ENCODE measurements at places on chromosomes 1 and 21.
A peak's percentile ranks its signal among the peaks of the same experiment; 100 is the strongest.

- DNase-seq, result no peak
These were observed 371.7 kb downstream of the PTPRC start for GRCh38 chr1:199010492-199010891.

DNA sequence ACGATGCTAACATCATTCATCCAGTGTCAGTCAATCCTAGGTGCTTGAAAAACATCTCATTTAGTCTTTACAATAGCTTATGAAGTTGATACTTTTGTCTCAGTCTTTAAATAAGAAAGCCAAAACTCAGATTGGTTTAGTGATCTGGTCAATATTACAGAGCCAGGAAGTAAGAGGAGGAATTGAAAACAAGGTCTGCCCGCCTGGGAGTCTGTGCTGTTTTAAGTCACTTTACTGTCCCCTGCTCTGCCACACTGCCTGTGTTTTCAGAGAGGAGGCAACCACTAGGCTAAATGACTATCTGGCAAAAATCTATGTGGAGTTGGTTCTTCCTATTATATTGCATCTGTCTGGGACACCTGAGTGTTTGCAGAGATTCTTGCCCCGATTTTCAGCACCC lies 62.3 kb downstream of the ST6GALNAC3 start:
- DNase-seq, result no peak

- no peak for DNase-seq
These were observed 323.3 kb upstream of the LYPLAL1 start for GRCh38 chr1:218850367-218850766.

DNA sequence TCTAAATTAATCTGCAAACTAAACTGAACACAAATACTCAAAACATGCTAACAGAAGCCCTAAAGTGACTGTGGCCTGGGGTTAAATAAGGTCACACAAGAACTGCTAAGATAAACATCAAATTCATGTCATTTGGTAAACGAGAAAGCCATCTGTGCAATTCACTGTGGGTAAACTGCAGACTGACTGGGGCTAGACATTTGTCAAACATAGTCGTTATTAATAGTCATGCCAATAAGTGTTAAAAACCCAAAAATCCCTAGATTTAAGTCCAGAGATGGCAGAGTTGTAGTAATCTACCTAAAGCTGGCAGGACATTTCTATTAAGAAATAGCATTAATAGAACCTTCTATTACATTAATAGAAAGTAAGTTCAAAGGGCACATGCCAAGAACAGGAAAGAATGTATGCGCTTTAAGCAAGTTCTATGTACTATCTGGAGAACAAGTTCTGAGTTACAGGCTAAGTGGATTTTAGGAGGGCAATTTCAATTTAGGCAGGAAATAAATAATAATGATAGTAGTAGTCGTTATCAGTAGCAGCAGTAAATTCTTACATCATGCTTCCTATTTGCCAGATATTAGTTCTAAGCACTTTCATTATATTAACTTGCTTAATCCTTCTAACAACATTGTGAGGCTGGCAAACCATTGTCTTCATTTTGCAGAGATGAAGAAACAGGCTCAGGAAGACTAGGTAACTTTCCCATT lies 8.6 kb downstream of the EDEM3 start:
- no peak for DNase-seq

DNA sequence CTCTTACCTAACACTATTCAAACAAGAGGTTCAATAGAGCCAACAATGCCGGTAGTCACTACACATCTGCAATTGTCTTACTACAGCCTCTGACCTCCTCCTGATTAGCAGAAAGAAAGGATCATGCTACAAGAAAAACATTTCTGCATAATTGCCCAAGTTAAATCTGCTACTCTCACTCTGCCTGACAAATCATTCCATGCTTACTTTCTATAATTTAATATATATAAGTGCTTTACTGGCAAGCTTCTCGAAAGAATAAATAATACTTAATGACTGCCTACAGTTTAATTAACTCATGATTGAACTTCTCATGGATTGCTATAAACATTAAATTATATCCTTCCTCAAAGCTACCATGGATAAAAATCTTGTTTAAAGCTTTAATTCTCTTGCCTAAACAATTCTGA lies 156.0 kb downstream of the SLC45A1 start:
- DNase-seq, result no peak

DNA sequence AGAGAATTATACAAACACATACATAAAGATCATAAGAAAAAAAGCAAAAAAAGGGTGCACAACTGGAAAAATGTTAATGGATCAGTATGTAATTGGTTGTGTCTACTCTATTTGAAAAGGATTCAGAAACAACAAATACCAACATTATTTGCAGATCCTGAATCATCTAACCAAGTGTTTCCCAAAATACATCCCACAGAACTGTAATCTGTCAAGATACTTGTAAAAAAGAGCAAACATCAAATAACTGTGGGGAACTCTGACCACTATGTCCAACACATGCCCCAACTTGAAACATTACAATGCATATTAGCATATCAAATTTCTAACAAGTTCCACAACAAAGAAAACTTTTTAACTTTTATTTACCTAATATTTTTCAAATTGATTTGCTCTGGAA lies 22.6 kb downstream of the ANKRD13C start:
- DNase-seq, result no peak

DNA sequence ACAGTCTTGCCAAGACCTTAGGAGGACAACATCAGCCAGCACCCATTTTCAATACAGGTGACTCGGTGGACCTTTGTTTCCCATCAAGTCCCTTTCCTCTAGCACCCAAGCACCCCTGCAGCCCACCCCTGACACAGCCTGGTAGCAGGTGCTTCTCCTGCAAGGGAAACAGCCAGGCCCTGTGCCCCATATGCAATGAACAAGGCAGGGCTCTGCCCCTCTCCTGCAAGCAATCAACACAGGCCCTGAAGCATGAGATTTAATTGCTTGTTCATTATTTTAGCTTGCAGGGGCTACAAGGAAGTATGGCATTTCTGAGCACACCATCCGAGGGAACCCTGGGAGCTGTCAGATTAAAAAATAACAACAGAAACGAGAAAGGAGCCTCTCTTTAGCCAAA lies 35.4 kb downstream of the TCP10L start:
- no peak for DNase-seq

DNA sequence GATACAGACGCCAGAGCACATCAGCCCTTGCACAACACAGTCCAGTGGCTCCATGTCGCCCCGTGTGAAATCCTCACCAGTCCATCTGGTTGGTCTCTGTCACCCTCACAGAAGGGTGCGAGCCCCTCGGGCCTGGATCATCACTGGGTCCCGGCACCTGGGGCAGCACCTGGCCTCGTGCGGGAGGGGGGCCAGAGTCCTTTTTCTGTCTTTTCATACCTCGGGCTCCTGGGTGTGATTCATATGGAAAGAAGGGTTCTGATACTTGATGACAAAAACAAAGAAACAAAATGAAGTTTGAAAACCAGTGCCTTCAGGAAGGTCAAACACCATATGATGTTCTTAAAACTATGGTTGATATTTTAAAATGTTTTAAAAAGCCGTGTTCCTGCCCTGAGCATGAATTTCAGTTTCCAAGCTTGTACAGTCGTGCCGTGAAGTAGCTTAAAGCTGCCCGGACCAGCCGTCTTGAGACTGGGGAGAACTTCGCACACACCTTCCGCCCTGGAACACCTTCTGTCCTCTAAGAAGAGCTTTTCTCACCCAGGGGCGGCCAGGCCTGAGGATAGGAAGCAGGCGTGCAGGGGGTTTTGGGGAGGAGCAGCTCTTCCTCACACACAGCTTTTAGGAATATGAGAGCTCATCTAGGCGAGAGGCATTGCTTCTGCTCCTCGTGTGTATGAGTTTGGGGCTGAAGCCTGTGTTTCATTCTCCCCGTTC lies 35.2 kb downstream of the SLC37A1 start:
- DNase-seq, result no peak

GRCh38 chr1:182768963-182769362 lies 20.6 kb upstream of the NPL start:
- DNase-seq, result no peak

DNA sequence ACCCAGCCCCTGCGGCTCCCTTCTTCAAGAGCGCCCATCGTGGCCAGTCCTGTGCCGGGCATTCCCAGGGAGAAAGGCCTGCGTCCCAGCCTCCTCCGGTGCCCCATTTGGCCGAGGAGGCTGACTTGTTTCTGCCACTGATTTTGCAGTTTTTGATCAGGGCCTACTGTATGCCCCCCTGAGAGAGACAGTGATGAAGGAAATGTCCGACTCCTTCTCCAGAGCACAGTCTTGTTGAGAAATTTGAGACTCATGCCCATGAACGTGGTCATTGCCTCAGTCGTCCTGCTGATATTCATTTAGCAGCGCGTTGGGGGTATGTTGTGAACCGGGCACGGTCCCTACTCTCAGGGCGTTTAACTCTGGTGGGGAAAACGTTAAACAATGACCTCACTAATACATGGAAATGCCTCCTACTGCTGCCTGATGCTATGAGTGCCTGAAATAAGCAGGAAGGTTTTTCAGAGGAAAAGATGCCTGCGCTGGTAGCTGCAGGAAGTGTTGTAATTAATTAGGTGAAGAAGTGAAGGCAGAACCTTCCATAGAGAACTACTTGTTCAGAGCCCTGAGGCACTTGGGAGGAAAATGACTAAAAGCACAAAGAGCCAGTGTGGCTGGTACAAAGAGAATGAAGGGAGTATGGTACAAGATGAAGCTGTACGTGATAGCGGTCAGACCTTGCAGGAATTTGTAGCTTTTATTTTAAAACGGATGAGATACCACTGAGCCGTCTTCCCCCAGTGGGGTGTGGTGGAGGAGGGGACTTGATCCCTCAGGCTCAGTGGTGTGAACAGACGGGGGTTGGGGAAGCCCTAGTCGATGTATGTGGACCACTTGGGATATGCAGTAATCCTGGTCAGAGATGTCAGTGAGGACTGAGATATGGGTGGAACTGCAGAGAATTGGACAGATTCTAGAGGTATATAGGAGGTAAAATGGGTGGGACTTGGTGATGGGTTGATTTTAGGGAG lies 730 bp downstream of the ZCCHC17 start:
- DNase-seq, result peak; percentile 20

Measured in suppressor macrophage treated with lipopolysaccharide for 4 hours (primary cell).